ENCODE measurements at places on chromosomes 7 and 10.
A peak's percentile ranks its signal among the peaks of the same experiment; 100 is the strongest.

DNA sequence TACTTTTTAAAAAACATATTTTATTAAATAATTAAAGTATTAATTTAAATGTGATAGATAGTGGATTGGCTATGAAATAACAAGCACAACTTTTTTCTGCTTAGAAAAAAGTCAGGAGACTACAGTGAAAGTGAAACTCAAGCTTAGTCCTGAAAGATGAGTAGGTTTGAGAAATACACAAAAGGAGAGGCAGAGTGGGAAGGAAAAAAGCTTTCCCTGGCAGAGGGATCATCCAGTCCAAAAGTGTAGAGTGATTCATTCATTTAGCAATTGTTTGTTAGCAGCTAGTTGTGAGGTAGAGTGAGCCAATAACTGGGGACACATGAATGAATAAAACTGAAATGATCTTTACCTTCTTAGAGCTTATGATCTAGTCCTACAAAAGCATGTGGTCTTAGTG, 93.5 kb downstream of the FOXP2 start:
- DNase-seq = no peak

- peak; percentile 50 for DNase-seq
These were observed at the start of gene CHST15 for GRCh38 chr10:124092860-124093773. Gene CHST15, minus strand, starts transcription at chr10:124093598. Its CDS starts 47,386 bp downstream, at chr10:124046212.

DNA sequence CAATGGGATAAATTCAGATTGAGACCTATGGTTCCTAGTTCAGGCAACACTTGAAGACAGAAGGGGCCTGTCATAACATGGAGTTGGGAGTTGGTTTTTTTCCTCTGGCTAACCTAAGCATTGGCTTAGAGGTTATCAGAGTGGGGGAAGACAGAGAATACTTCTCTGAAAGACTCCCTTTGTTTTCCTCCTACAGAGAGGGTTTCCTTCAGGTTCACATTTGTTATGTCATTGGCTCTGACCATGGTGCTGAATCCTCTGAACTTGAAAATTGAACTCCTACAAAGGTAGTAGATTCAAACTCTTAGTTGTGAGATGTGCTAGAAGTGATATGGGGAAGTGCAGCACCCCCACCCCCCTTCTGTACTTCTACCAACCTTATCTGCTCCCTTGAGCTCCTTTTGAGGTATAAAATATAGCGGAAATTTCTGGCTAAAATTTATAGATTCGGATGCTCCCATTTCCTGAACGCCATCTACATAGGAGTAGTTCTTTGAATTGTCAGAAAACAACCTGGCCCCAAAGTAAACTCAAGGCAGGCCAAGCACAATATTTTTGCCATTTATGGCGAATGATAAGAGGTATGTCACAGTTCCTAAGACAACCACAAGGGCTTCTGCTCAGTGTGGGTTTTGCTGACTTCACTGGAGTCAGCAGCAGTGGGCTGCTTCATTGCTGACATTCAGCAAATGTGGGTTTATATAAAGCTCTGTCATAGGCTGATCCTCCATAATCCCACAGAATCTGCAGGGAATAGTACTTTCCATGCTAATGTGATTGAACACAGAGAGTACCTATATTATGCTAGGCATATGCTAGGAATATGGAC, 131.6 kb upstream of the KLF14 start:
- DNase-seq = no peak

DNA sequence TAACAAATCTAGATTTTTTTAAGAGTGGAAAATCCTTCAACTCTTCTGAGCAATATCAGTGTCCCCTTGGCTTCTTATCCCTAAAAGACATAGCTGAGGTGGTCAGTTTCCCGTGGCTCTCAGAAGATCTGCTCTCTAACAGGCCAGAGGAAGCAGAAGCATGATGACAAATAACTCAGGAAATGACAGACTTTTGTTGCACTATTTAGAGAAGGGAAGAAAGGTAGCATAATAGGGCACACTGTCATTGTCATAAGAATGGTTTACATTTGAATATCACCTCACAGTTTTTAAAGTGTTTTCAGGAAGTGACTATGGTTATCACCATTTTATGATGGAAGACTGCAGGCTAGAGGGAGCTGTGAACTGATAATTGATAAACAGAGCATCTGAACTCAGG, 33.6 kb upstream of the RAPGEF5 start:
- DNase-seq = no peak

DNA sequence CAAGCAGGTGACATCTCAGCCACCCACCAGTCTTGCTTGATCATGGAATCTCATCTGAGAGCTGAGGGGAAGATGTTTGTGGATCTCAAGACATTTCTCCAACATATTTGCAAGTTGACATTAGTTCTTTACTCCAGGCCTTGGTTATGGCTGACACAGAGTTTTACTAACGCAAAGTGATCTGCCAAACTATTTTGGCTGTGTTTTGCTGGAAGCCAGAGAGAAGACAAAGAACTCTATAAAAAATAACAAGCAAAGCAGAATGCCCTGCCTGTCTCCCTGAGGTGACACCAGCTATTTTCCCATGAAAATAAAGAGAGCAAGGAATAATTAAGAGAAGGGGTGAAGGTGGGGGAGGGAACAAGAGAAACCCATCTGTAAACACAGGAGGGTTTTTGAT, 286.4 kb downstream of the WDR11 start:
- DNase-seq = no peak

- DNase-seq = no peak
These were observed 25.6 kb downstream of the COL1A2 start for GRCh38 chr7:94420328-94420727.

GRCh38 chr10:78863906-78864239, 204.9 kb upstream of the ZMIZ1 start:
- DNase-seq = no peak

DNA sequence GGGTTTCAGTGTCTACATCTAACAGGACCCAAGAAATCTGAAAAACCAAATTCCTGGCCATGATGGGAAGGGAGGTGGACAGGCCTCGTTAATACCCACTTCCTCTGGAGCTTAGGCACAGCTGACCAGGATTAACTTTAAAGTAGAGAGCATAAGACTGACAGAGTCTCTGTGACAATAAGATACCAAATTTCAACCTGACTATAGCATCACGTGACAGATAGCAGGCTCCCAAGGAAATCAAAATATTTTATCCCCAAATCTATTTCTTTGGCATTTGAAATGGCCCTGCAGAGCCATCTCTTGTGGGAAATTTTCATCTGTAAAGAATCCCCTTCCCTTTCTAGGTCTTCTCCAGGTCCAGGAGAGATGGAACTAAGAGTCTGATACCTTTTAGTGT, 258.3 kb downstream of the TCERG1L start:
- DNase-seq = no peak

DNA sequence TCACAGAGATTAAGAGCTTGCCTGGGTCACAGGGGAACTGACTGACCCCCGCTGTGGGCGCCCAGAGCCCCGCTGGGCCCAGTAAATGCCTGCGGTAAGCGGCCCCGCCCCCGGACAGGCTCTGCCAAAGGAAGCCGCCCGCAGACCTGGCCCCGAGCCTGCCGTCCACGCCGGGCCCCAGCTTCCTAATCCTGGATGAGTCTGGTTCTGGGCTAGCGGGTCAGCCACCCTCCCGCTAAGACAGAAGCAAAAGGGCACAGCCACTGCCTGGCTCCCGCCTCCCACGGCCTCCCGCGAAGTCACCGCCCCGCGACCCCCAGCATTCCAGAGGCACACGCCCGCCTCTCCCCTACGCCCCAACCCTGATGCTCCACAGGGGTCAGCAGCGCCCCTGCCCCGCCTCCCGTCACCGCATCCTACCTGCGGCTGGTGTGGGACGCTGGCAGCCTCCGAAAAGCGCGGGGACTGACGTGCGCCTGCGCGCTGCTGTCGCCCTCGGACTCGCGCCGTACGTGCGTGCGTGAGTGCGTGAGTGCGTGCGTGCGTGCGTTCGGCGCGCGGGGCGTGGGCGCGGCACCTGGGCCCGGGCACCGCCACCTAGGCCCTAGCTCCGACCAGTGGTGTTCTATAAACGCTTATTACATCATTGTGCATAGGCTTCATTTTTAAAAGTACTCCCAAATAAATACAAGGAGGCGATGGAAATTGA, at the start of gene FIGNL1:
Gene FIGNL1 (minus strand): TSS at position 470 of the 709 bp plus-strand sequence. CDS start 3,063 bp downstream, outside the sequence.
- peak; percentile 87 for DNase-seq

DNA sequence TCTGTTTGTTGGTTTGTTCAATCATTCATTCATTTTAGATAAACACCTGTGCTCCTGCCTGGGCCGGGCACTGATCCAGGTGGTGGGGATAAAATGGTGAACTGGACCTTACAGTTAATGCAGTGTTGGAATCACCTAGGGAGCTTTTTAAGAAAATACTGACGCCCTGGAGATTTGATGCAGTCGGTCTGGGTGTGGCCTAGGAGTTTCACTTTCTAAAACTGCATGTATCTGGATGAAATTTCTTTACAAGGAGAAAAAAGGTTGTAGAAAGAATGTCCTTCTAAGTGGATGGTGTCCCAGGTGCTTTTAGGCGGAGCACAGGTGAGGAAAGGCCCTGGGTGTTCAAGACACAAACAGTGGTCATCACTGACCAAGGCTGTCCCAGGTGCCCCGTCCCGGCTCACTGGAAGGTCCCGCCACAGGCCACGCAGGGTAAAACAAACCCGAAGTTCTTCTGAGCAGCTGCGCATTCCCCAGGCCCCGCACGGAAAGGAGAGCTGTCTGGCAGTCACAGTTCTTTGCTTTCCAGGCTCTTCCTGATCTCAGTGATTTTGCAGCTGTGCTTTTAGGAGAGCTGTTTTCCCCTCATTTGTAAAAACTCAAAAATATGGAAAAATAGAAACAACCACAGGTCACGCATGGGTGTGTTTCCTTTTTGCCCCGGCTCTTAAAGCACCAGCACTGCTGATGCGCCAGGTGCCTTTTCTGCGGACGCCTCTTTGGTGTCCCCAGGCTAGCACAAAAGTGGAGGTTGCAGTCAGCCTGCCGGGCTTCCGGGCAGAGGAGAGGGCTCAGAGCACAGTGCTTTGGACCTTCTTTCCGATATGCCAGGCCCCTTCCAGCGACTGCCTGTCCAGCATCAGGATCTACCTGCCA, 161.9 kb downstream of the GRK5 start:
- no peak for DNase-seq

DNA sequence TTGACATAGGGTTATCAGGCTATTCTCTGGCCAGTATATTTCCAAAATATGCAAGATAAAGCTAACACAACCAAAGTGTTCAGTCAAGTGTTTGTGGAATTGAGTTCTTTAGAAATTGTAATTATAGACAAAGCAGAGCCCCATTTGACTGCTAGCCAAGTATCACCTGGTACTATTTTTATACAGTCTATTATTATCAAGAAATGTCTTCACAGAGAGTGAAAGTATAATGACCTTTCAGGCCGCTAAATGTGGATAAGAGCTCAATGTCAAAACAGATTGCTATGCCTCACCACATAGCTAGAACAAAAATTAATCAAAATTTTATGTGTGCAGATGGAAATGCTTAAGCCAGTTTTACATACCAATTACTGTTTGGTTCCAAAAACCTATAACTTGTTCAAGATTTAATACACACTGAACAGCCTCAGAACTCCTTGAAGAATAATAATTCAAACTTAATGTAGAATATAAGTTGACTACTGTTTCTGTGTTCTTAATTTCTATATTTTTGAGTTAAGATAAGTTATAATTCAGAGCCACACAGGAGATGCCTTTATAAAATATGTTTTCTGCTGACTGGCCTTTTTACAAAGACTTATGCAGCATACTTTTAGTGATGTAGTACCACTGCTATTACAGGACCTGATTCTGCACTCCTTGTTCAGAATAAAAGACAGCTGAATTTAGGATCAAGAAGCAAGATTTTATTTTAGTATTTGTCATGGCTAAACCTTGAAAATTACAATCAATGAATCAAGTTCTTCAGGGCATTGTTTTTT, 31.0 kb downstream of the PRPS1L1 start:
- no peak for DNase-seq

DNA sequence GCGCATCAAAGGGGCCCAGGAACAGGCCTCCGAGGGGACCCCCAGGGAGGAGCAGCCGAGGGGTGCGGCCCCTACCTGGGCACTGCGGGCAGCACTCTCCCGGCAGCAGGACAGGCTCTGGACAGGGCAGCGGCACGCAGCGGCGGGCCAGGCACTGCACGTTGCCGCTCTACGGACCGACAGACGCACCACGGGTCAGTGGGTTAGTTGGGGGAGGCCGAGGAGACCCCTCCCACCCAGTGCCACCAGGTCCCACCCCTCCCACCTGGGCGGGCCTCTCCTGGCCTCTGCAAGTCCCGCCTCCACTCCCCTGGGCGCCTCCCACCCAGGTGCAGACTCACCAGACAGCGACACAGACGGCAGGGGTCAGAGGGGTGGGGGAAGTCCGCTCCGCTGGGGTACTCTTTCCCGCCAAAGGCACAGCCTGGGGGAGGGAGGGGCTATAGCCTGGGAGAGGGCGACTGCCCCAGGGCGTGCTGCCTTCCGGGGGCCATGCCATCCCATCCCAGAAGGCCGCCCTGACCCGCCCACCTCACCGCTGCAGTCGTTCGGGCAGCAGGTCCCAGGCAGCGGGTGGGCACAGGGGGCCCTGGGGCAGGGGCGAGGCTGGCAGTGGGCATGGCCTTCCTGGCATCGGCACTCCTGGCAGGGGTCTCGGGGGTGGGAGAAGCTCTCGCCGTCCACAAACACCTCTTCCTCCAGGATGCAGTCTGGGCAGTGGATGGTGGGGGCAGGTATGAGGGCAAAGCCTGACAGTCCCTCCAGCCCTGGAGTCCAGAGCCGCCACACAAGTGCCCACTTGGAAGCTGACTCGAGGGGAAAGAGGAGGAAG, 19.2 kb downstream of the KCP start:
- peak; percentile 35 for DNase-seq

- DNase-seq = no peak
These were observed 37.5 kb upstream of the DOCK1 start for GRCh38 chr10:126867567-126868365.

GRCh38 chr10:107631876-107632275, 467.4 kb upstream of the SORCS1 start:
- DNase-seq = no peak

DNA sequence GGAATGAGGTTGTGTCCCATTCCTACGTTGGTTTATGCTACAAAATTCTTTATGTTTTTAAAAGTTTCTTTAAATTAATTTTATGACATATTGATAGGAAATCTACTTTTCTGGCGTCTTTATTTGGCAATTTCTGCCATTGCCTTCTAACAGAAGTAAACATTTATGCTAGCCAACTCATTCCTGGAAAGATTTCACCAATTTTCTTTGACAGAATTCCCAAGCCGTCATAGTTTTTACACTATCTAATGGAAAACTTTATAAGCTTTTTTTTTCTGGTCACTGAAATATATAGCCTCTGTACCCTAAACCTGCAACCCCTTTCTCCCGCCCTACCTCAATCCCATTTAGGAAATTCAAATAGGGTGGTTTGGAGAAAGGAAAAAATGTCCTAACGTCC, 6.1 kb upstream of the TCAF1 start:
- DNase-seq = no peak

DNA sequence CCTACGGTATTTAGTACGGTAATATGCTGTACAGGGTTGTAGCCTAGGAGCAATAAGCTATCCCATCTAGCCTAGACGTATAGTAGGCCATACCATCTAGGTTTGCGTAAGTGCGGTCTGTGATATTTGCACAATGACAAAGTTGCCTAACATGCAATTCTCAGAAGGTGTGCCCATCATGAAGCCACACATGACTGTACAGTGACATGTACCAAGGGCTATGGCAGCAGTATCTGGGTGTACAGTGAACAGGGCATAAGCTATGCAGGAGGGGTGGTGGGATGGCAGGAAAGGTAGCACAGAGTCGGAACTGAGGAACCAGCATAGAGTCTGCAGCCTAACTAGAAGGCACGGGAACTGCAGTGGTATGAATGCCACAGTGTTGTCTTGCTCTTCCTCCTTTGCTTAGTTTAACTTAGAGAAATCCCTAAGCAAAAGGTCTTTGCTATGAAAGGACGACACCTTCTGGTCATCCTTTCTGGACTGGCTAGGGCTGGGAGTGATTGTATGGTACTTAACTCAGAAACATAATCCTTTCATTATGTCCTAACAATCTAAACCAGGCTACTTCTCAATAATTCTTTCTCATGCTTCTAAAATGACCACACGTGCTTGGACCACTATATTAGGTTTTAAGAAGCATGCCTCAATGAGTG, 93.5 kb downstream of the DYNC1I1 start:
- no peak for DNase-seq

Measured in small intestine (tissue), 16 donors.